ENCODE measurements at places on chromosomes 5 and 9.
A peak's percentile ranks its signal among the peaks of the same experiment; 100 is the strongest.

DNA sequence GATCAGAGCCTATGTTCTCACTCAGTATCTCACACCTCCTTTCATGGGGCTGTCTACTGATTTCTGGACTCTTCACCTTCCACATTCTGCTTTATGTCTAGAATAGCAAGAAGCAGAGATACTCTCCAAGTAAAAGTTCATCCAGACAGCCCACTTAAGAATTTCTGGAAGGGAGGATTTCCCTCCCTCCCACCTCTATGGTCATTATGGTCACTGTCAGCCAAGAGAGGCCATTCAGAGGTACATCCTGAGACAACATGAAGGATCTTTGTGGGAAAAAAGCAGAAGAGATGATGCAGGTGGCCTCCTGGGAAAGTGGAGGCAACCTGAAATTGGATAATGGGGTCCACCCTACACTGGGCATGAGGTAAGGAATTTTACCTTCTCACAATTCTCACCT lies 179.5 kb upstream of the ZNF462 start:
- DNase-seq = no peak

GRCh38 chr5:137236849-137237507 lies 262.1 kb downstream of the SPOCK1 start:
- DNase-seq = no peak

DNA sequence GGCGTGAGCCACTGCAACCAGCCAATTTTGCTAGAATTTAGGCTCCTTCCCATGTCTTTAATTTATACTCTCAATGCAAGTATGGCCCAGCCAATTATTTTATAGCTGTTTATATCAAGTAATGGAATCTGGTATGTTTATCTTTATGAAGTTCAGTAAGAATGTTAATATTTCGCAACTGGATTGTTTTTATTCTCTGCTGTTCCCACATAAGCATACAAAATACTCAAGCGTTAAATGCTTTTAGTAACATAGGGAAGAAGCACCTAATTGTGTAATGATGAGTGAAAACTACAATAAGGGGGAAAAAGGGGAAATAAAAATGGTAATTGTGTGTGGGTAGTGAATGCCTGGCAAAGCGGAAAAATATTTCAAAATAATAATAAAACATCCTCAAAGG lies 21.3 kb downstream of the PWWP2A start:
- no peak for DNase-seq

GRCh38 chr9:87109231-87109631 lies 161.9 kb upstream of the GAS1 start:
- no peak for DNase-seq

DNA sequence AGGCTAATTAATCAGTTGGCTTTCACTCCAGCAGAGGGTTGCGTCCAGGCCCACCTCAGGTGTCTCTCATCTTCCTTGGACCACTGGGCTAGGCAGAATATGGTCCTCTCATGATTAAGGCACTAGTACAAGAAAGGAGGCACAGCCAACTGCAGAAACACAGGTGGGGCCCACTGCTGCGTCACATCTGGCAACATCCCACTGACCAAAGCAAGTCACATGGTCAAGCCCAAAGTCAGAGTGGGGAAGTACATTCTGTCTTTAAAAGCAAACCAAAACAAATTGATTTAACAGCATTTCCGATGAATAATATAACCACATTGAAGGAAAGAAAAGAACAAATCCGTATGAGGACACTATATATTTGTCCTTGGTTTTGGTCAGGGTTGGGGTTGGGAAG lies 28.0 kb upstream of the UBTD2 start:
- DNase-seq = no peak

- DNase-seq = no peak
These were observed 75.7 kb upstream of the GLIS3 start for GRCh38 chr9:4375424-4376200.

DNA sequence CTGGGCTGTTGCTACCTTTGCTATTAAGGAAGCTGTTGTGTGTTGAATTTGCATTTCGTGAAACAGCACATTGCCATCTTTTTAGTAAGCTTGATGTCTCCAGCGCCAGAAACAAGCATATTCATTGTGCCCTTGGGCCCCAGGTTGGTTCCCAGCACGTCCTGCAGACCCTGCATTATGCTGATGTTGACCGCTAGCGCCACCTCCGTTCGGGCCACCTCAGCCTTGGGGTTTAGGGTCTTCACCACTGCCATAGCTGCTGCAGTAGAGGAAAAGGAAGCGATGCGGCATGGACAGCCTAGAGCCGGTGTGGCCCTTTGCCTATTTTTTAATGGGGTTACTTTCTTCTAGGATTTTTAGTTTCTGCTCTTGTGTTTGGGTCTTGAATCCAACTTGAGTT lies 23.8 kb upstream of the OTULIN start:
- DNase-seq = no peak

DNA sequence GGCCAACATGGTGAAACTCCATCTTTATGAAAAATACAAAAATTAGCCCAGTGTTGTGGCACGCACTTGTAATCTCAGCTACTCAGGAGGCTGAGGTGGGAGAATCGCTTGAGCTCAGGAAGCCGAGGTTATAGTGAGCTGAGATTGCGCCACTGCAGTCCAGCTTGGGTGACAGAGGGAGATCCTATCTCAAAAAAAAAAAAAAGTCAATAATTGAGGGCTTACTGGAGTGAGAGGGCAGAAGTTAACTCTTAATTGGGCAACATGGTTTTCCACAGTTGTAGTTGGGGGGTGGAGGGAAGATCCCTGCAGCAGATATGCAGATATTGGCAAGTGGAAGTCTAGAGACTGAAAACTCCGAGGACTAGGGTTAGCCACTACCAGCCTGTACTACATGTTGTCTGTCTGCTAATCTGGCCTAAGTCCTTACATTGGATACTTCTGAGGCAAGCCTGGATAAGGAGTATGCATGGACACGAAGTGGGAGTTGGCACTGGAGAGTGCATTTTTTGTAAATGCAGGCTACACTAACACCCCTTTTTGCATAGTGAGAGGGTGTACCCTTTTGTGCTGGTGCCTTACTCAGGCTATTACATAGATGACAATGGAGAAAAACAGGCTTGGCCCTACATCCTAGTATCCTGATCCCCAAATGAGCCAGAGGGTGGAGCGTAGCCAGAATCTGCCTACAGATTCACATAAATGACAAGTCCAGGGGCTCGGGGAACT lies 89.0 kb upstream of the NIPBL start:
- no peak for DNase-seq

DNA sequence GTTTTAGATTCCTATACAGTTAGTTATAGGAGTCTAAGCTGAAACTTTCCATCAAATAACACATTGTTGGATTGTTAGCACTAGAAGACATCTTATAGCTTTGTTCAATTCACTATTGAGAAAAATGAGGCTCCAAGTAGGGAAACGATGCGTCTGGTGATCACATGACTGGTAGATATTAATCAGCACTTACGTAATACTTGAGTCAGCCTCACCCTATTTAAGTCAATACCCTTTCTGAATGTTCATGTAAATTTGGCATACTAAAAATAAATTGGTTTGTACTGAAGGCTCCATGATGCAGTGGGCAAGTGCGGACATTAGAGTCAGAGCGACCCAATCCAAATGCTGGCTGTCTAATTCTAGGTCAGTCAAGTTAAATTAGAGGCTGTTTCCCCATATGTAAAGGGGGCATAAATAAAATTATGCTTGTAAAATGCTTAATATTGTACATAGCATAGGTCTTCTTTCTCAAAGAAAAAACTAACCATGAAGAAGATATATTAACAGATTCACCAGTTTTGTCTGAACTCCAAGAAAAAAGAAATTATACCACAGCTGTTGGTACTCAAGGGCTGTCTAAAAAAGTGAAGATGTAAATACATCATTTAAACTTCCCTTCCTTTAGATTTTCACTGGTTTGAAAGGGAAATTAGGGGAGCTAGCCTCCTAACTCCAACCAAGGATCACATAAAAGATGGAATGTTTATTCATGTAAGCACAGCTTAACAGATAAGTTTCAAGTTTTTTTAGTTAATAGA lies 406.6 kb upstream of the TLE4 start:
- DNase-seq = no peak

- DNase-seq = no peak
These were observed 605.0 kb downstream of the RAB3C start for GRCh38 chr5:59187857-59188256.

GRCh38 chr9:107539427-107540163 lies 50.0 kb upstream of the KLF4 start:
- DNase-seq = no peak

- no peak for DNase-seq
These were observed 6.0 kb downstream of the LRRC8A start for GRCh38 chr9:128887914-128888350.

DNA sequence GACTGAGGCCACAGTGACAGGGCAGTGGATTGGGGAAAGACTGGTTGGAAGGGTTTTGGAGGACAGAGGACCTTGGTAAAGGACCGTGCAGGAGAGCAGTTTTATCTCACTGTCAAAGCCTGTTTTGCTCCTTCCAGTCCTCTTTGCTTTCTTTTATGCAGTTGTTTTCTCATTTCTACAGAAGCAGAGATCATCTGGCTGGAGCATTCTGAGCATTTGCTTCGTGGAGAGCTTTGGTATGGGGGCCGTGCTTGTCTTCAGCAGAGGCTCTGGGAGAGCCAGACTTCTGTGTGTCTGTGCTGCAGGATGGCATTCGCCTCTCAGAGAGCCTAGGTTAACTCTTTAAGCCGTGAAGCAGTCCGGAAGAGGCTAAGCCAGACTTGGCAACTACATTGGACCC lies 171.8 kb upstream of the TUT7 start:
- DNase-seq = no peak

DNA sequence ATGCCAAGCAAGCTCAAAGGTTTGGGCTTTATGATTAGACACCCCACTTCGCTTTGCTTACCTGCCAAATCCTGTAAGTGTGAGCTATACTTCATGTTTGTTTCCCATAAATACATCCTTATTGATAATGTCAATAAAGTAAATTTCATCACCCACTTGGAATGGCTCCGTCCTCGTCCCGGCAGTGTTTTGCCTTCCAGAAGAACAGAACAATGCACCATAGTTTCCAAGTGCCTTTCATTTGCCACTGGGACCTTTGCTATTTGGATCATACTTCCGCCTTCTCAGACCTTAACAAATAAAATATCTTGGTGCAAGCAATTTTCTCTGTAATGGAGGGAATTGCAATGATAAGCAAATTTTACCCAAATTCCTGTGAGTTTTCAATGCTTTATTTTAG lies 229.3 kb downstream of the PIK3R1 start:
- no peak for DNase-seq

GRCh38 chr5:177447066-177447610 lies 524 bp downstream of the PRR7 start:
- DNase-seq = peak; percentile 50

DNA sequence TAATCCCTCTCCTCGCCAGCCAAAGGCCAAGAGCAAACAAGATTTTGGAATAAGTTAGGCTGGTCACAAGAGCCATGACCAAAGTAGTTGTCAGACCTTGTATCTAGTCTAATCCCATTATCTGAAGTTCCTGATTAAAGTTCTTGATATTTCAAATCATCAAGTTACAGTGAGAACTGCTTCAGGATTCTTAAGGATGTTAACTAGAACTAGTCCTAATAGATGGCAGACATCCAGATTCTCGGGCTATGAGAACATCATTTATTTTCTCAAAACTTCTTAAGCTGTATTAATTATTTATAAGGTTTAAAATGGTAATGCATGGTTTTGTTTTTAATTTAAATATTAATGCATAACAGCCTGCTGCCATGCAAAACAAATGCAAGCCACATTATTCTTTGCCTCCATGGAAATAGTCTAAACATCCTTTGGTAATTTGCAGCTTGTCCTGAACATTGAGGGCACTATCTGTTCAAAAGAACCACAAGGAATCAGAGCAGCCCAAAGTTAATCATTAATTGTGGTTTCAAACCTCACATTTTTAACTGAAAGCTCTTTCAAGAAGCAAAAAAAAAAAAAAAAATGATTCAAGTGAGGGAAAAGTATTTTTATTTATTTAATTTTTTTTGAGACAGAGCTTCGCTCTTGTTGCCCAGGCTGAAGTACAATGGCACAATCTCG lies 95.1 kb downstream of the TTC39B start:
- no peak for DNase-seq

GRCh38 chr5:36658038-36658756 lies 51.8 kb downstream of the SLC1A3 start:
- no peak for DNase-seq

- no peak for DNase-seq
These were observed 223.3 kb downstream of the PIK3R1 start for GRCh38 chr5:68438876-68439275.

DNA sequence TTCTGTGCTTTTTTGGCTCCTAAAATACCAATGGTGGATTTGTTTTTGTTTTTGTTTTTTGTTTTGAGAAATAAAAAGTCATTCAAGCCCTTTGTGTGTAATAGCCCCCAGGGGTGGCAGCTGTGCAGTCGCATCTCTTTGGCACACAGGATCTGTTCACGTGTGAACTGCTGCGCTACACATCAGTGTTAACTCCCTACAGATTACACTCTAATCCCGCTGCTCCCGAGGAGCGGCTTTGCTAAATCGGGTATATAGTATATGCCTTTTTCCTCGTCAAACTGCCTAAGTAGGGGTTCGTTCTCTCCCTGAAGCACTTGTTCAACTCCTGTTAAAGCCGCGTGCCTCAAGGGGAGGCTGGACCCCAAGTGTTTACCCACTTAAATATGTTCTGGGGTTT lies 22.3 kb downstream of the ZBTB34 start:
- DNase-seq = no peak

DNA sequence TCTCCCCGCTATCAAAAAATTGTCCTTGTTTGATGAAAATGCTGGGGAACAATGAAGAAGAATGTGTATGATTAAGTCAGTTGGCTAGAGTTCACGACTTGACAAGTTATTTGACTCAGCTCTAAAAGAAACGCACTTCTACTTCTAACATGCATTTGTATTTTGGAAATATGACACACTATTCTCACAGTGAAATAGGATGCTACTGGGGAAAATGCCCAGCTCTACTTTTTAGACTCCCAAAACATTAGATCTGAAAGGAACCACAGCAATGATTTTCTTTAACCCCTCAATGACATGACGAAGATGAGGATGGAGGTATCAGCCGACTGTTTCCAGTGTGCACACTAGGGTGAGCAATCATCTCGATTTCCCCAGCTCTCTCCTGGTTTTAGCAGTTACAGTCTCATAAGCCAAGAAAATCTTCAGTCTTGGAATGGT lies 83.6 kb upstream of the PCSK1 start:
- DNase-seq = no peak

GRCh38 chr5:72101828-72102227 lies 5.4 kb upstream of the MAP1B start:
- DNase-seq = no peak

DNA sequence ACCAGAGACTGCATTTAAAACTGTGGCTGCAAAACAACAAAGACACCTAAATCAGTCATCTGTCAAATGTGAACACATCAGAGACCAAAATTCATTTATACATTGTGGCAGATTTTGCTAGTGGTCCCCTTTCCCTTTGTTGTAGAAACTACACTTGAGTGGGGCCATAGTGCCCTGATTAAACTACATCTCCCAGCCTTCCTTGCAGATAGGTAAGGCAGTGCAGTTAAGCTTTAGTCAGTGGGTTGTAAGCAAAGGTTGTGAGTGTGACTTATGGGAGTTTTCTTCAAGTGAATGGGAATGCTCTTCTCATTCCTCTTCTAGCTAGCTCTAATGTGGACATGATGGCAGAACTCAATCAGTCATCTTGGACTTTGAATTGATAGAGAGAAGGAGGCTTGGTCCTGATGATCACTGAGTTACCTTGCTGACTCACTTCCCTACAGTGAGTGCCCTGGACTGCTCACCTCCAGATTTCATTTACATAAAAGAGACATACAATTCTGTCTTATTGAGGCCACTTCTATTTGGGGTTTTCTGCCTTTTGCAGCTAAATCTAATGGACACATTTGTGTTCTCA lies 35.2 kb upstream of the SPARC start:
- no peak for DNase-seq

- no peak for DNase-seq
These were observed 1.4 kb upstream of the GDNF start for GRCh38 chr5:37841203-37841602.

All from activated CD4-positive, CD25-positive, alpha-beta regulatory T cell (primary cell).